ENCODE measurements at places on chromosomes 16 and 17.

DNA sequence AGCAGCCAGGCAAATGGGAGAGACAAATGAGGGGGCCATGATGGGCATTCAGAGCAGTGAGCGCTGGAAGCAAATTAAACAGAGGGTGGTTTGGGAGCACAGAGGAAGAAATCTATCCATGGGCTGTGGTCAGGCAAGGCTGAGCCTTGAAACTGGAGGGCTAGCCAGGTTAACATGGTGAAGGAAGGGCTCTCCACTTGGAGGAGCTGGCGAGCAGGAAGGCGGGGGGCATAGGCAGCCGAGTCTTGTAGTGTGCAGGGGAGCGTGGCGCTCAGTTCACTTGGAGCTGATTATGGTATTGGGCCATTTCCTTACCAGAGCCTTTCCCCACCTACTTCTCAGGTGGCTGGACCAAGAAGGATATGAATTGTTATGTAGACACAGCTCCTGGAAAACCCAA lies 189.7 kb downstream of the SNX29 start:
- no peak for DNase-seq

- no peak for DNase-seq
Measured at GRCh38 chr17:65867014-65867413, 305.6 kb upstream of the AXIN2 start.

DNA sequence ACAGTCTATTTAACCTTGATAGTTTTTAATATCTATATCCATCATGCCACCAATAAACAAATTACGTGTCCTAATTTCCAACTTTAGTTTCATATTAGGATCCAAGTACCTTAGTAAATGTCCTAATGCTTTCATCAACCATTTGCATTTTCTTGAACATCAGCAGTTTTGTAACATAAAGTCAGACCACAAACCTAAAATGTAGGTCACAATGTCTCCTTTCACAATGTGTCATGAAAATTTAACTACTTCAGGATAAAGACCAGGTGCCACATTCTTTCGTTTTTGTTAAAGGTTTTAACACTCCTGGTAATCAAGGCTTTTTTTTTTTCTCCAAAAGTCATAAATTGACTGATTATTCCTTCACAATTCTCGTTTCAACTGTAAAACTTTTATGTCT lies 310.7 kb upstream of the PMFBP1 start:
- DNase-seq: no peak

DNA sequence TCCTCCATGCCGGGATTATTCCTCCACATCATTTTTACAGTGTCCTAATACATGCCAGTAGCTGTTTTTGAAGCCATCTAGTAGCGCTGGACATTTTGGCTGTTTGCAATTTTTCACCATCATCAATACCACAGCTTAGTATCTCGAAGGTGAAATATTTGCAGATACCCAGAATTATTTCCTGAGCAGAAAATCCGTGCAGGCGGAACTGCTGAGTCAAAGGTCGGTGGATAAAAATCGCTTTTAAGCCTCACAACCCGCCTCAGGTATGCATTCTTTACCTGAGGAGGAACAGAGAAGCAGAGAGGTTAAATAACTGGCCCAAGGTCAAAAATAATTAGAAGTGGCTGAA lies 584 bp upstream of the TNRC6A start:
- DNase-seq: no peak

DNA sequence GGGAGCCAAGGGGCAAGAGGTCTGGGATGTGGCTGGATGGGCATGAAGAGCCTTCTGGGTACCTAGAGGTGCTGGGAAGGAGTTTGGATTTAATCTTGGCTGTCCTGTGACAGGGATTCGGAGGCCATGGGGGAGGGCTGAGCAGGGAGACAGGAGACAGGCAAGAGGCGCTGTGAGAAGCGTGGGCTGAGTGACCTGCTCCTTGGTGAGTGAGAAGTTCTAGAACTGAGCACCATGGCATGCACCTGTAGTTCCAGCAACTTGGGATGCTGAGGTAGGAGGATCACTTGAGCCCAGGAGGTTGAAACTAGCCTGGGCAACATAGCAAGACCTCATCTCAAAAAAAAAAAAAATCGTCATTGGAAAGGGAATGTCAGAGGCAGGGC lies 78.3 kb upstream of the PLCG2 start:
- no peak for DNase-seq

GRCh38 chr16:78655331-78656113 lies 556.1 kb downstream of the WWOX start:
- no peak for DNase-seq

DNA sequence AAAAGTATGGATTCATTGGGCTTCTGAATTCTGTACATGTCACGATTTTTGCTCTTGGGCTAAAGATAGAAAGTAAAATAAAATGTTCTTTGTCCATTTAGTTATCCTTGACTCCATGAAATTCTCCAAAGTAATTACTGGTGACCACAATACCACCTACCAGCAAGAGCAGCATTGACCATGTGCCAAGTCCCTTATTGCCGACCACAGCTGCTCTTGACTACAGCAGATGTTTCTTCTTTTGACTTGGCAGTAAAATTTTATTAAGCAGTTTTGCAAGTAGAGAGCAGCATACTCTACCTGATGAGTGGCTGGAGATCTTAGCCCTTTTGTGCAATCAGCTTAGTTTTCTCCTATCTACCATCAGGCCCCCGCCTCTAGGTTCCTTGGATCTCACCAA lies 152.2 kb upstream of the TBX2 start:
- no peak for DNase-seq

- no peak for DNase-seq
Measured at GRCh38 chr17:17572010-17572785, 19.3 kb downstream of the PEMT start.

- no peak for DNase-seq
Measured at GRCh38 chr17:28478712-28479615, 5.5 kb downstream of the SLC13A2 start.

DNA sequence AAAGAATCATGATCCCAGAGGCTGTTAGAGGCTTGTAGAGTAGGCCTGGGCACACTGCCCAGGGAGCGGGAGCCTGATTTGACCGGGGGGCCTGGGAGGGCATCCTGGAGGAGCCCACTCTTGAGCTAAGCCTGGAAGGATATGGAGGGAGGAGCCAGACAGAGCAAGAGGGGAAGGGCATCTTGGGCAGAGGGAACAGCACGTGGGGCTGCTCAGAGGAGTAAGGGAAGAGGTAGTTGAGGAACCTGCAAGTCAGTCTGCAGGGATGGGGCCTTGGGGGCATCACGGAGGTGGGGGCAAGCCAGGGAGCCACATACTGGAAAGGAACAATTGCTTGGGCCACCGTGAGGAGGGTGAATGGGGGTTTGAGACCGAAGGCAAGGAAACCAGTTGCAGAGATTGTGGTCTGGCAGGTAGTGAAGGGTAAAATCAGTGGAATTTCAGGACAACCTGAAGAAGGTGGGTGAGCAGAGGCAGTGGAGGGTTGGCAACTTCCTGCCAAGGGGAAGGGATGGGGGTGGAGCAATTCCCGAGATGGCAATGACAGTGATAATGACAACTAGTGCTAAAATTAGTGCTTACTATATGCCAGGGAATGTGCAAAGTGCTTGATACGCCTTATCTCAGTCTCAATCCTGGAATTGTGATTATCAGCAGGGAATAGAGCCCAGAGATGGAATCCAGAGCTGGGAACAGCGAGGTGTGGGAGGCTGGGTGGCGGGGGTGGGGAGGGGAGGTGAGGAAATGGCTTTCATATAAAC lies 9.7 kb upstream of the RAI1 start:
- DNase-seq: no peak

GRCh38 chr16:3938843-3939624 lies 58.5 kb upstream of the CREBBP start:
- peak; percentile 81 for DNase-seq

- DNase-seq: no peak
Measured at GRCh38 chr16:72474501-72475123, 302.7 kb upstream of the PMFBP1 start.

- no peak for DNase-seq
Measured at GRCh38 chr16:79768276-79768970, 167.9 kb upstream of the MAF start.

- DNase-seq: no peak
Measured at GRCh38 chr17:39809221-39809620, 54.9 kb downstream of the IKZF3 start.

DNA sequence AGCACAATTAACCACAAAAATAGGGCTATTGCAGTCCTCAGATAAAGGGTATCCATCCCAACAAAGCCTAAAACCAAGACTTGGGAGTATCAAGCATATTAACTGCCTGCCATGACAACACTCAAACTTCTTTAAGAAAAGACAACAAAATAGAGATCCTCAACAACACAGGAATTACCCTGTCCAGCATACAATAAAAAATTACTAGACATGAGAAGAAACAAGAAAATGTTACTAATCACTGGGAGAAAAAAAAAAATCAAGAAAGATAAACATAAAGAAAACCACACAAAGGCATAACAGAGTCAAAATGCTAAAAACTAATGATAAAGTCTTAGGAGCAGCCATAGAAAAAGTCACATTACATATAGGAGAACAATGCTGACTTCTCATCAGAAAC lies 73.9 kb downstream of the SLC39A11 start:
- no peak for DNase-seq

DNA sequence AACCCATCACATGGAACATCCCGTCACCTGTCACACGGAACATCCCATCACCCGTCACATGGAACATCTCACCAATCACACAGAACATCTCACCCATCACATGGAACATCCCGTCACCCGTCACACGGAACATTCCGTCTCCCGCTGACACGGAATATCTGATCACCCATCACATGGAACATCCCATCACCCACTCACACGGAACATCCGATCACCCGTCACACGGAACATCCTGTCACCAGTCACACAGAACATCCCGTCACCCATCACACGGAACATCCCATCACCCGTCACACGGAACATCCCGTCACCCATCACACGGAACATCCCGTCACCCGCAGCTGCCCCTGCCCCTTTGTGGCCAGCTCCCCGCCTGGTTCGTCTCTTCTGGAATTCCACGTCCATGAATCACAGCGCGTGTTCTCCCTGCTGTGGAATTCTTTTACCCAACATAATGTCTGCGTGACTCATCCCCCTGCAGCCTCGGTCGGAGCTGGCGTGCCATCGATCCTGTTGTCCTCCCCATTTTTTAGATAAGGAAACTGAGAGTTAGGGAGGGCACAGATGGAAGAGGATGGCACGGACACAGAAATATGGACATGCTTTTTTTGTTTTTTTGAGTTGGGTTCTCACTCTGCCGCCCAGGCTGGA lies 5.6 kb downstream of the CPNE7 start:
- no peak for DNase-seq

DNA sequence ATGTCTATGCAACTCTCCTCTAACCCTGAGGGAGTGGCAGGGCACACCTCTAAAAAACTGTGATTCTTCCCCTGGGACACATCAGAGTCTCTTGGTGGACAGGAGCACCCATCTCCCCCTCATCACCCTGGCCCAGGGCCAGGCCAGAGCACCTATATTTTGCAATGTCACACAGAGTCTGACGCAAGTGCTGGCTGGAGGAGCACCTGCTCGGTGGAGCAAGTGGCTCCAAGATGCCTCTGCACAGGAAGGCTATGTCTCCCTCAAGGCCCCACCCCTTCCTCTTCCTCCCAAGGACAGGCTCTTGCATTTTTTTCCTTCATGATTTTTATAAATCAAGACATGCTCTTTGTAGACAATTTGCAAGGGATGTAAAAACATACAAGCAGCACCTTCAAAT lies 13.3 kb downstream of the SNN start:
- DNase-seq: peak; percentile 57

GRCh38 chr16:73214825-73215677 lies 167.1 kb upstream of the ZFHX3 start:
- no peak for DNase-seq

GRCh38 chr17:28901866-28902818 lies 737 bp downstream of the DHRS13 start:
- peak; percentile 60 for DNase-seq

GRCh38 chr17:36934692-36935630 lies 2.3 kb upstream of the LHX1 start:
- no peak for DNase-seq

GRCh38 chr16:79081297-79082066 lies 519.1 kb downstream of the MAF start:
- no peak for DNase-seq

DNA sequence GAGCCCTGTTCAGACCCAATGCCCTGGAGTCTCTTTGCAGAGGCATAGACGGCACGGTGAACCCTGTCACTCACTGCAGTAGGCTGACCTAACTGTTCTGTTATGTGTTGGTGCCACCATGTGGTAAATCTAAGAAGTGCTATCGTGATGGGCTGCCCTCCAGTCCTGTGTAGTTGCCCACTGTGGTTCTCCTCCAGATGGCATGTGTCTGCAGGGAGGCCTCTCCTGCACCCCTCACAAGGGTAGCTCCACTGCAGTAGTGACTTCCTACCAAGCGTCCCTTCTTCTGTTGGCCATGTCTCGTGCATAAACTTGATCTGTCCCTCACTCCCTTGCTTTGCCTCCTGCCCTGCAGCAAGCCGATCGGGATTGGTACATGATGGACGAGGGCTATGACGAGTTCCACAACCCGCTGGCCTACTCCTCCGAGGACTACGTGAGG lies 5.8 kb downstream of the DHX38 start:
- DNase-seq: peak; percentile 79

GRCh38 chr17:65902831-65903522 lies 289.0 kb downstream of the CEP112 start:
- no peak for DNase-seq

- DNase-seq: no peak
Measured at GRCh38 chr17:68061512-68062313, 26.2 kb downstream of the KPNA2 start.

DNA sequence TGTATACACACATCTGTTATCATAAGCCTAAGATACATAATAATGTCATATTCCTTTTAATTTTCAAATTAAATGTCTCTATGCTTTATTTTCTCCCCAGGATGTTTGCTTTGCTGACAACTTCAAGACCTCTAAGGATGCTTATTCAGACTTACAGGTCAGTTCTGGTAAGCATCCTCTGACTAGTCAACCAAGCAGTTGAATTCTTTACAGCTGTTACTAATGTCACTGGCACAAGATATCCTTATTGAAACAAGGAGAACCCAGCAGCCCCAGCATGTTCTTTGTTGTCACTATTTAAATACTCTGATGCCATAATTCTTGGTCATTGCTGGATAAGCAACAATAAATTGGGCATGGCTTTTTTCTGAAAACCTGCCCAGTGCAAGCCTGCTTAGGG lies 232.3 kb upstream of the PMFBP1 start:
- no peak for DNase-seq

- peak; percentile 20 for DNase-seq
Measured at GRCh38 chr17:41329279-41329948, 13.9 kb upstream of the KRTAP17-1 start.

GRCh38 chr17:17860766-17861107 lies 24.0 kb upstream of the SREBF1 start:
- no peak for DNase-seq

GRCh38 chr16:24482681-24483202 lies 56.6 kb upstream of the RBBP6 start:
- DNase-seq: no peak

DNA sequence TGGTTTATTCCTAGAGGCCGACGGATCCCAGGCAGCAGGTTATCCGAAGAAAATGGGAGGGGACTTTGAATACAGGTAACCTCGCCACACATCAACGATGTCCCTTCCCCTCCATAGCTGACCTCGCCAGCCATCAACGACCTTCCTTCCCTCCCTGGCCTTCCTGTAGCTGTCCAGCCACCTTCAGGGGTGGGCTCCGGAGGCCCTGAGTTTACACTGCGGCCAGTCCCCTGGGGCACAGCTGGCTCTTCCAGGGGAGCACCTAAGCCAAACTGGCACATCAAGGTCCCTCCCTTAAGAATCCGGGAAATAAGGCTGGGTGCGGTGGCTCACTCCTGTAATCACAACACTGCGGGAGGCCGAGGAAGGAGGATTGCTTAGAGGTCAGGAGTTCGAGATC lies 10.1 kb upstream of the RPH3AL start:
- DNase-seq: no peak

Measured in germinal center (tissue), 1 donor.